ENCODE measurements at places on chromosomes 3 and 15. TPM values are rescaled to one million over a fixed set of nuclear protein-coding genes. Genes with fewer than 3 reads are reported as not detected.

DNA sequence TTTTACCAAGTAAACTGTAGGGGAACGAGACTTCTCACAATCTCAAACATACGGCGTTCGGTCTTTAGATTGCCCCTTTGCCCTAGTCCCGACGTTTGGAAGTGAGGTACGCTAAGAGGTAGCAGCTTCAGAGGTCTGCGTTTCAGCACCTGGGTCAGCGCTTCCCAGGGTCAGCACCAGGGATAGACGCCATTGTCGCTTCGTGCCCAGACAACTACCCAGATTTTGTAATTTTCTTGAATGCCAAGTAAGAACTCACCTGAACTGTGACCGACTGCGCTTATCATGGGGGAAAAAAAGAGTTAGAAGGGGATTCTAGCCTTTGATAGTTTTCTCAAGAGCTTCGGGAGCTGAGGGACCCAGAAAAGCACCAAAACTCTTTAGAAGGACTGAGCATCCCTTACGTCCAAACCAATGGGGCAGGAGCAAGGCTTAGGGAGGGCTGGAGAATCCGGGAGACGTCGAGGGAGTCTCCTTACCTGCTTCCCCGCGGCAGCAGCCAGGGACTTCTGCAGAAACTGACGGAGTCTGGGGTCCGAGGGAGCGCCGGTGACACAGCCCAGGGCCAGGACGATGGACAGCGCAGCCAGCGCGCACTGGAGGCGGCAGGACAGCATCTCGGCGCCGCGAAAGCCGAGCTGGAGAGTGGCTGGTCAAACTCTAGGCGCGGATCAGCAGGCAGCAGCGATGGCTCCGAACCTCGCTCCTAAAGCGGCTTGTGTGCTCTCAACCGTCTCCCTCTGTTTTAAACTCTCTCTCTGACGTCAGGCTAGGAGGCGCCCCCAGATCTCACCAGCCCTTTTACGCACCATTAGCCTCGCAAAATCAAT lies at the start of gene SST:
Gene SST (minus strand): TSS at position 720 of the 830 bp plus-strand sequence. CDS start 103 bp downstream, at position 617.
- peak within 1 kb of the TSS; percentile 73 for H3K4me3 ChIP-seq
- H3K36me3 ChIP-seq = no peaks in the 10 kb centered on the region
- DNase-seq = peak; percentile 95
- H3K4me1 ChIP-seq = no peaks in the 10 kb centered on the region

- H3K36me3 ChIP-seq = no peaks in the 10 kb centered on the region
- peaks cover 44% of the 10 kb centered on the region for H3K27me3 ChIP-seq
- no peak overlapping the region for H3K4me3 ChIP-seq
- H3K4me1 ChIP-seq = no peaks in the 10 kb centered on the region
- no peak for DNase-seq
Observed at GRCh38 chr3:126216416-126216815, 36.0 kb upstream of the ALDH1L1 start.

DNA sequence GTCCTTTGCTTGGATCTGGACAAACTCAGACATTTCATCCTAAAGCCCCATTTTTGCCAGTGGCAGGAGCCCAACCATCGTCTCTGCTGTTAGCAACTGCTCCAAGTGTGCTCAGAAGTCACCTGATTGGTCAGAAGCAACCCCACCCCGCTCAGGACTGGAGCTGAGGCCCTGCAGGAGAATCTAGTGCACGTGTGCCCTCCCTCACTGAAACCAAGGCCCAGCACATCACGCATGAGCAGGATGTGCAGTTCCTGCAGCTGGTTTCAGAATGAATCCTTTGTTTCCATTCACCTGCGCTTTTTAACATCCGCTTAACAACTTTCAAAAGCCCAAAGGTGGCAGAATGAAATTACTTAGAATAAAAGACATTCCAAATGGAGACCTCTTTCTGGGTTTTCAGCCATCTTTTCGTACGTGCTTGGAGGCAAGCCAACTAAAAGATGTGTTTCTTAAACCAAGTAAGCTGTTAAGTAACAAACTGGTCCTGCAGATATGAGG lies 81.2 kb downstream of the SRGAP3 start:
- no peak overlapping the region for H3K4me3 ChIP-seq
- no peak overlapping the region for H3K27ac ChIP-seq
- H3K4me1 ChIP-seq = peaks cover 22% of the 10 kb centered on the region
- H3K36me3 ChIP-seq = no peaks in the 10 kb centered on the region
- no peaks in the 10 kb centered on the region for H3K27me3 ChIP-seq
- peak; percentile 63 for DNase-seq

DNA sequence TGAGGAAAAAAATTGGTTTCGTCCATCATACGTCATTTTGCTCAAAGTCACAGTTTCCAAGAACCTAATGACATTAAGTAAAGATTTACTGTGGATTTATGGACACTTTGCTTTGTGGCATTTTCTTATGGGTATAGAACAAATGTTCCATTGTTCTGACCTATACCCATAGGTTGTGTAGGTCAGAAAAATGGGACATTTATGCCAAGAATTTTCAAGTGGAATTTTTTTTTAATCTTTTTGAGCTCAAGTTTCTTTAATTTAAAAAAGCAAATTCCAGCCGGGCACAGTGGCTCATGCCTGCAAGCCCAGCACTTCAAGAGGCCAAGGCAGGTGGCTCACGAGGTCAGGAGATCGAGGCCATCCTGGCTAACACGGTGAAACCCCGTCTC lies 187.5 kb upstream of the TPM1 start:
- H3K27ac ChIP-seq = no peak overlapping the region
- DNase-seq = peak; percentile 26
- H3K4me1 ChIP-seq = peaks cover 19% of the 10 kb centered on the region
- H3K36me3 ChIP-seq = no peaks in the 10 kb centered on the region

Gene ROBO2
- 1.4 TPM for total RNA-seq
